BJ (cell line): ENCODE measurements at places on chromosomes 6 and 20. TPM values are rescaled to one million over a fixed set of nuclear protein-coding genes. Genes with fewer than 3 reads are reported as not detected.

The SLC35D3 gene
- polyA plus RNA-seq, result not detected in 2 replicates

The SLC35B3 gene
- 18.5 and 33.1 TPM in 2 replicates for polyA plus RNA-seq

The XRN2 gene
- polyA plus RNA-seq, result 48.9 and 67.7 TPM in 2 replicates

The PBOV1 gene
- not detected in 2 replicates for polyA plus RNA-seq

The IRF4 gene
- polyA plus RNA-seq, result not detected in 2 replicates

The CDSN gene
- not detected in 2 replicates for polyA plus RNA-seq

GRCh38 chr6:125001684-125002405 lies 39.6 kb downstream of the RNF217 start:
- DNase-seq, result no peak

GRCh38 chr6:33781131-33781975 lies 7.6 kb downstream of the LEMD2 start:
- DNase-seq, result no peak

DNA sequence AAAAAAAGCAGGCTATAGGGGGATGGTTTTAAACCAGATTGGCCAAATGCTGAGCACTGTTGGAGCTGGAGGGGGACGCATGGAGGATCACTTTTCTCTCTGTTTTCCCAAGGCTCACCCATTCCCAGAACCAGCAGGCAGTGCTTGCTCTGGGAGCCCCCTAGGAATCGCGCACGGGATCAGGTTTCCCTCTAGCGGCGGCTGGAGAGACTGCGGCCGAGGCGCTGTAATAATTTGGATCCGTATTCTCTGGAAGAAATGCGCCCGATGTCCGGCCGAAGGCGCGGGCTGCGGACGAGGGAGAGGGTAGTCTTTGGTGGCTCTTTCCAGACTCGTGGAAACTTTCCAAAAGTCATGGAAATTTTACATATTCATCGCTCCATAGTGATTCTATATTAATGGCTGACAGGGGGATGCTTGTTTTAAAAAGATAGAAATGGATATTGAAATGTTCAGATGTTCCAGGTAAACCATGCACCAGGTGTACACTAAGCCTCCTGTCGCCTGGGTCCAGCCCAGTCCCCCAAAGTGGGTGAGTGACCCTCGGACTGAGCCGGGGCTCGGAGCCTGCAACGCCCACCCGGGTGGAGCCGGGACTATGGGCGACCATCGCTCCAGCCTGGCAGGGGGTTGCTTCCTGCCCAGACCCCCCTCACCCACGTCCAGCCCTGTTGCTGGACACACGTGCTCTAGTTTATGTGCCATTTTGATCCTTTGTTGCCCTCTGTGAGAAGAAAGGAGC lies 78.7 kb upstream of the PHACTR3 start:
- DNase-seq, result no peak

DNA sequence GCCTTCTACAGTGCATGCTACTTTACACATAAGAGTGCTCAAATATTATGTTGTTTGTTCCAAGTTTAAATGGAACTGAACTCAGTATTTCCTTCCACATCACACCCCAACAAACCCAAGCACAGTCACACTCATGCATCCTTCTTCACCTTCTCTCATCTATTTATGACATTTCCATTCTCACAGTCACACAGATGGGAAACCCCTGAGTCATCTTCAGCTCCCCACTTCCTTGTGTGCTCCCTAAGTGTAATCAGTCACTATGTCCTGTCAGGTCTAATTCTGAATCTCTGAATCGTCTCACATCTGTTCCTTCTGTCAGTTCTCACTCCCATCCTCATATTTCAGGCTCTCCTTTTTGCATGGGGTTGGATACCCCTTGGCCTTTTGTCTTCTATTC lies 96.0 kb downstream of the RIMS1 start:
- DNase-seq, result no peak

- DNase-seq, result no peak
These were observed 30.9 kb upstream of the ASXL1 start for GRCh38 chr20:32327087-32327681.

DNA sequence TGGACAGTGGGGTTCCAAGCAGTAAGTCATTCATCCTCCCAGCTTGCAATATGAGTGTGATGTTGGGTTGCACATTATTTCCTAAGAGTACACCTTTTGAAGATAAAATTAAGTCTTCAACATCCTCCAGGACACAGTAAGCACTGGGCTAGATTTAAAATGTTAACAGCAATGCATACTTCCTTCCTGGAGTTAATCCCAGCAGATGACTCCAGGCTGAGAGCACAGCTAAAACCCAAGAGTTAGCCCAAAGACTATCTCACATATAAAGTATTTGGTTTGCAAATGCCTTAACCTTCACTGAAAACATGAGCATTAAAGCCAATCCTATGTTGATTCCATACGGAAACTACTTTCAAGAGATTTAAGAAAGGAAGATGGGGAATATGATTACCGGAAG lies 69.2 kb downstream of the SLC23A2 start:
- DNase-seq, result no peak
